ENCODE measurements at places on chromosomes 2 and 18.

GRCh38 chr2:95734976-95735890, 143.4 kb downstream of the TRIM43 start:
- no peak for DNase-seq

DNA sequence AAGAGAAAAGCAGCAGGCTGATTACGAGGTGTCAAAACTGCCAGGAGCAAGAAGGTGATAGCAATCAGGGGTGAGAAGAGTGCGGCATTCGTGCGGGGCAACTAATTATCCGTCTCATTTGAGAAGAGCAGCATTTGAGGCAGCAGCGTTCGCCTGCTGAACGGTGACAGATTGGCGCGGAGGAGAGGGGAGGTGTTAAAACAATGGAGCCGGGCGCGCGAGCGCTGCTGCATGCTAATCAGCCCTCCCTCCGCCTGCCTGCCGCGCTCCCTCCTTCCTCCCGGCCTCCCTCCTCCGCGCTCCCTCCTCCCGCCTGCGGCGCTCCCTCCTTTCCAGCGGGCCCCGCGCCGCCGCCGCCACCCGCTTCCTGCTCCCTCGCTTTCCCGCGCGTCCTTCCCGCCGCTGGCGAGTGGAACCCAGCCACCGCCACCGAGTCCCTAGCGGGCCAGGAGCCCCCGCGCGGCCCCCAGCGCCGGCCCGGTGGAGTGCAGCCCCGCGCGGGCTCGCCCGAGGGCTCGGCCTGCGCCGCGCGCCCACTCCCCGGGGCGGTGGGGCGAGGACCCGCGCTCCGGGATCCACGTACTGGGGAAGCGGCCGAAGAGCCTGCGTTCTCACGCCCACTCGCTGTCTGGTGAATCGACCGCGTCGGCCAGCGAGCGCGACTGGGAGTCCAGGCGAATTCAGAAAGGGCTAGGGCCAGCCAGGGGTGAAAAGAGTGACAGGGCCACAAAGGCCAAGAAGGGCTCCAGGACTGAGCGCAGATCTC, 69.5 kb upstream of the PSMD14 start:
- no peak for DNase-seq

DNA sequence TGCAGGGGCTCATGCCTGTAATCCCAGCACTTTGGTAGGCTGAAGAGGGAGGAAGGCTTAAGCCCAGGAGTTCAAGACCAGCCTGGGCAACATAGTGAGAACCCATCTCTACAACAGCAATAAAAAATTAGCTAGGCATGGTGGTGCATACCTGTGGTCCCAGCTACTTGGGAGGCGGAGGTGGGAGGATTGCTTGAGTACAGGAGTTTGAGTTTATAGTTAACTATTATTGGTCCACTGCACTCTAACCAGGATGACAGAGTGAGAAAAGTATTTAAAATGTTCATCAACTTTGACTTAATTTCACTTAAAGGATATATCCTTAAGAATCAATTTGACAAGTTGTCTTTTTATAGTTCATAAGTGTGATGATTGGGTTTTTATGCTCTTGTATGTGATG, 14.3 kb upstream of the GPD2 start:
- no peak for DNase-seq

DNA sequence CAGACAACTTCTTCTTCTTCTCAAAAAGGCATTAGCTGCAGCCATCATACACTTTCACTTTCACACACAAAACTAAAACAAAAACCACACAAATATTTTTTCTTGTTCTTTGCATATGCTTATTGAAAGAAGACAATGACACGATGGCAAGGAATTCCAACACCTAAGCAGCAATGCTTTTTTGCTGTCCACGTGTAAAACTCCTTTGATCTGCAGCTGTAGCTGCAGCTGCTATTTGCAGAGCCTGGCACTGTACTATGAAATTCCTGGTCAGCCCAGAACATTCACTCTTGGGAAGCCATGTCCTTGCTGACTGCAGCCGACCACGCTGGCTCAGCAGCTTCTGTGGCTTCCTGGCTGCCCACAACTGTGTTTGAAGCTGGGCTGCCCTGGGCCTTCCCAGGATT, 316.2 kb downstream of the CDH2 start:
- no peak for DNase-seq

DNA sequence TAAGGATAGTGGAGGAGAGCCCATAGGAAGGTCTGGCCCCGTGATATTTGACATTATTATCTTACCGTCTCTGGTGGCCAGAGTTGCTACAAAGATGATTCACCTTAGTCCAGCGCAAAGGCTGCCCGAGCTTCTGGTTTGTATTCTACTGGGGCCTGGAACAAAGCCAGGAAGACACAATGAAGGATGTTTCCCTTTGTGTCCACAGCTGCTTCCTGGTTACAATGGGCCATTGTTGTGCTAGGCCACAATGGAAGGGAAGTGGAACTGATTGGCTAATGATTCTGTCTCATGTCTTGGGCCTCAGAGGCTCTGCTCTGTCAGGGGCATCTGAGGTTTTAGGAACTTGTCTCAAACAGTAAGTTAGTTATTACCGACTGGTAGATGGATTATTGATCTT, 132.2 kb downstream of the TDRD15 start:
- DNase-seq: no peak

DNA sequence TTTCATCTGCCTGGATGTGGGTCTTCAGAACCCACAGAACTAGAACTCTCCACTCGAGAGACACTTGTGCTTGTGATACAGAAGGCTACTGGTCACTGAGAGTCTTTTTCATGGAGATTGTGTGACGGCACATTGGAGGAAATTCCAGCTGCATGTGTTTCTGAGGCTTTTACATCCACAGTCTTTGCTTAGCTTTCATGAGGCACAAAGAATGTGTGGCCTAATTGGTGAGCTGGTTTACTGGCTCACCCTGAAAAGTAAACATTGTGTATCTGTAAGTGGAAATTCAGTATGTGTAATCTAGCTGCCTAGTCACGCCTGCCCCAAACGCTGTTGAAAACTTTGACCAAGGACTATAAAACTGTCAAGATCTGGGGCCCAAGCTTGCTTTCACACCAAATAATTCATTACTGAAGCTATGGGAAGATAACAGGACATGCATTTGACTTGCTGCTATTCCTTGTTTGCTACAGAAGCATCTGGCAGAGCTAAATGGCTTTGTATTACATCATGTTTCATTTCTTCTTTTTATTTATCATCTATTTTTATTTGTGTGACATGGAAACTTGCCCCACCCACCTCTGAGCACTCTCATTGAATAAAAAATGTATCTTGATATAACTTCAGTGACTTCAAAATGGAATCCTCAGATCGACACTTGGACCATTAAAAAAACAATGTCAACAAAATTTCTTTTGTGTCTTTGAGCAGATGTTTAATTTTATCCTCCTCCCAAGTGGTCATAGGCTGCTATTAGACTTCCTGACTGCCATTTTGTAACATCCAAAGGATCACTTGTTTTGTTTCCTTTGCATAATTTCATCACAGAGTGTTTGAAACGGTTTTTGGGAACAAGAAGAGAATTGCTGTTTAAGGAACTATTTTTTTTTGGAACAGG, 80.2 kb downstream of the EFEMP1 start:
- DNase-seq: no peak

DNA sequence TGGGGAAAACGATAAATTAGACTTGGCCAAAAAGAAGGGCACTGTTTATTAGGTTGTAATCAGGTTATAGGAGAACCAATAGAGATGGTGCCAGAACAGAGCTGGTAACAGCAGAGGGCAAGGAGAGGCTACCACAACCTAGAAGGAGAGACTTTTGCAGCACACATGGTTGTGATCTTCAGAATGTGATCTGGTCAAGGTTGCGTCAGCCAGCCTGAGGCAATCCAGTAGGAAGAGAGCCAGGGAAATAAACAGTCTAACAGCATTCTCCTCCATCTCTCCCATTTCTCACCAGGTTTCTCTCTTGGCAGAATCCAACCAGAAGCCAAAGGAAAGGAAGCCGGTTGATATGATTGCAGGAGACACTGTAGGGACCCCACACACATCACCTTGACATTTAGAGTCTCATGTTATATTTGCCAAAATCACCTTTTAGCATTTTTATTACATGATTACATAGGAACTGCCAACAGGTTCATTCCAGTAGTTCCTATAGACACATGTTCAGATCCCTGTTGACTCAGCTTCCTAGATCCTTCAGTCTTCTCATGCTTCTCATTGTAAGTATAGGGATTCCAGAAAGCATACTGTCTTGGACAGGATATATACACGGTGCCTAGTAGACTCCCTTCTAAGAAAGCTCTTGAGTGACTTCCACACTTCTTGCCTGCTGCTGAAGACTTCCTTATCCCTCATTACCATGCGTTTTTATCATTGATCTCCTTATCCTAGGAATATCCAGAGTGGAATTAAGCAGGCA, 17.6 kb upstream of the SPATS2L start:
- DNase-seq: no peak

DNA sequence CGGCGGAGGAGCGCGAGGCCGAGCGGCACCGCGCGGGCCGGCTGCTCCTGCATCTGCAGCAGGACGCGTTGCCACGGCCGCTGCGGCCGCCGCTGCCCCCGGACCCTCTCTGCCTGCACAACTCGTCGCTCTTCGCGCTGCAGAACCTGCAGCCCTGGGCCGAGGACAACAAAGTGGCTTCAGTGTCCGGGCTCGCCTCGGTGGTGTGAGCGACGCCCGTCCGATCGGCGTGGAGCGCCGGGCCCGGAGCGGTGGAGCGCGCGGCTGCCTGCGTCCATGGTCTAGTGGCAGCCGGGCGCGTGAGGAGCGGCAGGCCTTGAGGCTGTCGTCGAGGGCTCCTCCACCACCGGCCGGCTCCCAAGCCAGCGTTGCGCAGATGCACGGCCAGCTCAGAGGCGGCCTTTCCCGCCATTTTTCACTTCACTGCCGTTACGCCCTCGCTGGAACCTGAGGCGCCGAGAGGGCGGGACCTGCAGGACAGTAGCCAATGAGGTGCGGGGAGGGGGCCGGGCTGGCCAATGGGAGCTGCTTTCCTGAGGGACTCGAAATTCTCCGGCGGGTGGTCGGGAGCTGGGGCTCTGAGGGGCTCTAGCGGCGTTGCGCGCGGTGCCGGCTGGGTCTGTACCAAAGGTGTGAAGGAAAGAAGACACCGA, 1.9 kb downstream of the TLX2 start:
- DNase-seq: peak; percentile 70
